ENCODE measurements at places on chromosomes 5 and 9.

- no peak for DNase-seq
These were observed 272.9 kb downstream of the TMEM38B start for GRCh38 chr9:105967248-105967647.

DNA sequence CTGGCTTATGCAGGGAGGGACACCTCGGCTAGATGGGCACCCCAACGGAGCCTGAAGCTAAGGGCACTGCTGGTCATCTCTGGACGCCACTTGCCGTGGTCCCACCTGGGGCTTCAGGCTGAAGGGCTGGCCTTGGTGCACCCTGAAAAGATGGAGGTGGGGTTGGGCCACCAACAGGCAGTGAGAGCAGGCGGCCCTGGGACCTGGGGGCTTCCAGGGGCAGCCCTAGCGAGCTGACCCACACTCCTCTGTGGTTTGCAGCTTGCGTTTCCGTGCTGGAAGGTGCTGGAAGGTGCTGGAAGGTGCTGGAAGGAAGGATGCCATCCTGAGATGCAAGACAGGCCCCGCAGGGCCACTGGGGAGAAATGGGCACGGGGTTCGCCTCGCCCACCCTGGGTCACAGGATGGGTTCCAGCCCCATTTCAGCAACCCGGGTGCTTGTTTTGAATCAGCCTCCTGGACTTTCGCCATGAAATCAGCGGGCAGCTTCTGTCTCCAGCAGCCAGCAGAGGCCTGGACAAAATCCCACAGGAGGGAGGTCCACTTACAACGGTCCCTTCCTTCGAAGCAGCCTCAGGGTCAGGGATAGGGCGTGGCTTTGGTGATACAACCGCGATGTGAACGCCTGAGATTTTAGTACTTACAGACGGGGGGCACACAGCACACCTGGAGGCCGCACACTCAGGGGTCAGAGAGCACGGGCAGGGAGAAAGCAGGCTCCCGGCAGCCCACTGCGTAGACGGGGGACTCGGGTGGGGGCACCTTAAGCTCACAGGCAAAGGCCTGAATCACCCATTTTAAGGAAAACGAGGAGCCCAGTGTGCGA, 303.1 kb upstream of the IRX4 start:
- DNase-seq, result no peak

DNA sequence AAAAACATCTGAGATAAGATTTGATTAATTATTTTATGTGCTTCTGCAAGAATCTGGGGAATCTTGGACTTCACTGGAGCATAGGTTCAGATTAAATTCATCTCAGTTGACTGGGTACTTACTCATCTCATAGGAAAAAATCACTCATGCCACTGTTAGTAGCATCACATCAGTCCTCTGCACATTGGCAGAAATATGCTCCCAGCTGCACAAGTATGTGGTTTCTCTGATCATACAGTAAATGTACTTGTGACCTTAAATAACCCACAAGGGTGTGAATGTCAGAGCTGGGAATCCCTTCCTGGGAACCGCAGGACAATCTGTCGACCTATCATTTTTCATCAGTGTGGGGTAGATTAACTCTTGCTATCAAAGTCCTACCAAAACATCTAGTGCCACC, 203.7 kb upstream of the SLC24A2 start:
- no peak for DNase-seq

DNA sequence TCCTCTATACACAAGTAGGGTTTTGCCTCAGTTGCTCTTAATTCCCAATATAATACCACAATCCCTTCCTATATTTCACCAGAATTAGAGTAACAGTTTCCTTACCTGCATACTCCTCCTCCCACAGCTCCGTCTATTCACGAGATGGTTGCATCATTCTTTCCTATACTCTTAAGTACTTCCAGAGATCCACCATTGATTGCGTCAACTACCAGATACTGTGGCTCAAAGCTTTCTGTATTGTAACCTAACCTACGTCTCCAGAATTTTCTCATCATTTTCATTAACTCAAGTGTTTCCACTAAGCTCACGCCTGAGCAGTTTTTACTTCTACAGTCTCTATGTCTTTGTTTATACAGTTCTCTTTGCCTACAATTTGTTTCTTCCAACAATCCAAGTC, 31.2 kb upstream of the MINAR2 start:
- no peak for DNase-seq

- DNase-seq, result no peak
These were observed 715 bp downstream of the FGF10 start for GRCh38 chr5:44388321-44389089.

DNA sequence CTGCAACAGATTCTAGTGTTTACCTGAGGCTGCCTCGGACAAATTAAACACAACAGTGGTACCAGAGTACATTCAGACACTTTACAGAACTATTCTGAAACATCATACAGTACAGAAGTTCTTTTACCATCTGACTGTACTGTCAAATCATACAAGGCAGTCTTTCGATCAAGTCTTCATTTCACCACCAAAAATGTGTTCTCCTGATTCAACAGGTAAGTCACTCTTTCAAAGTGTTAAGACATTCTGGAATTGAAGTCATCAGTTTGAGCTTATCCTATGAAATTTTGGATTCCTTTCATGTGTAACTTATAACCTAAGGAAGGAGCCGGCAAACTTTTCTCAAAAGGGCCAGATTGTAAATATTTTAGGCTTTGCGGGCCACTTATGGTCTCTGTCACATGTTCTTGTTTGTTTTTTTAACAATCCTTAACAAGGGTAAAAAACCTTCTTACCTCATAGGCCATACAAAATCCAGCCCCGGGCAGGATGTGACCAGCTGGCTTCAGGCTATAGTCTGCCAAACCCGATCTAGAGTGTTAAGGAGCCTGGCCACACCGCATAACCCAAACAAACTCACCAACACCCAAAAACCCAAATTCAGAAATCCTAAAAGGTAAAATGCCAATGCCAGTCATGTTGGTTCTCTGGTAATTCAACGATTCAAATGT, 151.6 kb downstream of the DENND1A start:
- no peak for DNase-seq

GRCh38 chr5:58773744-58774441, 191.0 kb downstream of the RAB3C start:
- no peak for DNase-seq

DNA sequence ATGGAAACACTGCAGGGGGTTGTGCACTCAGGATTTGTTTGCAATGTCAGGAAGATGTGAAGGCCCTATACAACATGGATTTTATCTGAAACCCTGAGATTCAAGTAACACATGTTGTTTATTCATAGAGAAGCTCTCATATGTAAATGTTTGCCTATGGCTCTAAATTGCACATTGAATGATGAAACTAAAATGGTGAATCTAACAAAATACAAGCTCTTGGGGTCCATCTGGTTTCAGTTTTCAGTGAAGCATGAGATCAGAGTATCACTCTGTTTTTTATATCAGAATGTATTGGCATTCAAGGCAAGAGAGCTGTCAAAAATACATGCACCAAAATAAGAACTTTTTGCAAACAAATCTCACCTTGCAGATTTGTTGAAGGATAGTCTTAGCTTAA, 19.6 kb upstream of the FRMD3 start:
- DNase-seq, result no peak

GRCh38 chr5:147397616-147398015, 112.3 kb downstream of the DPYSL3 start:
- DNase-seq, result no peak

DNA sequence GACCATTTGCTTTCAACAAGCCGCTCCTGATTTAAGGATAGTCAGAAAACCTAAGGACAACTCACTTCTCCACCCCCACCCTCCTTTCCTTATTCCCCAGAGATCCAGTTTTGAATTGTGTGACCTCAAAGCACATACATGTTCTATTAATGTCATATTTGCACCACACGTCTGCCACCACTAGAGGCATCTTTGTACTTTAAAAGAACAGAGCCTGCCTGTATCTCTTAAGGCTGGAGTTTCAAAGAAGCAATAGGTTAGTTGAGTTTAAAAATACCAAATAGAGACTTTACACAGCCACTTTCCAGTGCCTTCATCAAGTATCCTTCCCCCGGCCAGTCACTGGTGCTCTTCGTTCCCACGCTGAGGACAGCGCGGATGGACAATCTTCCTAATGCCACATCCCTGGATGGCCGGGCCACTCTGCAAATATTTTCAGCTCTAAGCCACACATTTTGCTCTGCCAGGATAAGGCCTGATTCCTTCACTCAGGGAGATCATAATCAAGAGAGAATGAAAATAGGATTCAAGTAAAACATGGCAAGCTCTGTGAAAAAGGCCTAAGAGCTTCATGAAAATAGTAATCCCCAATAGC, 146.3 kb downstream of the SNCAIP start:
- no peak for DNase-seq

DNA sequence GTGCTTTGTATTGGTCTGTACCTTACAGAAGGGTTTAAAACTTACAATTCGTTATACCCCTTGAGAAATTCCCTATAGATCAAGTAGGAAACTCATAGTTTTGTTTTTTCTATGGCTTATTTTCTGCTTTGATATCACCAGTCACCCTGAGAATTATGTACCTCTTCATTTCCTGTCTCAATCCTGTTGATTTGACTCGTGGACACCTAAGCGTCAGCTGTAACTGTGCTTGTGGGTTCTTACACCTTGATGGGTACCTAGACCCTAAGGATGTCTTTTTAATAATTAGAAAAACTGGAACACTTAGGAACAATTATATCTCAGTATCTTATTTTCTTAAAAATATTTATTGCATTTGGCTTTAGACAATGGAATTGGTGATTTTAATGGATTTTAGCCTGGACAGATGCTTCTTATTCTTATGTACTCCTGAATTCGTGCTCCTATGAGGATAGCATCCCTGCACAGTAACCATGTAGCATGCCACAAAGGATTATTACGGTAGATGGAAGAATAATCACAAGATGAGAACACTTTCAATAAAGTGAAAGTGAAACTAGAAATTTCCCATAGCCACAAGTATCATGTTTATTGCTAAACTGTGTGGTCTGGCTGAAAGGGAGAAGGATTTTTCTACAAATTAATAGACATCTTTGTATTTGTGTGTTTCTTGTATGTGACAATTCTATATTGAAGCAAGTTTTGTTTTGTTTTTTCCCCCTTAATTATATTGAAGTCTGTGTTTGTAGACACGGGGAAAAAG, 1920.3 kb upstream of the WWC1 start:
- DNase-seq, result no peak

- no peak for DNase-seq
These were observed 60.3 kb downstream of the ADAMTS2 start for GRCh38 chr5:179284751-179285631.

GRCh38 chr9:136560586-136560985, 14.7 kb upstream of the NOTCH1 start:
- no peak for DNase-seq

GRCh38 chr5:153711755-153712154, 221.3 kb downstream of the GRIA1 start:
- no peak for DNase-seq

- no peak for DNase-seq
These were observed 244.7 kb downstream of the ICE1 start for GRCh38 chr5:5667136-5667554.

GRCh38 chr5:171601266-171601881, 181.9 kb downstream of the FGF18 start:
- DNase-seq, result no peak

DNA sequence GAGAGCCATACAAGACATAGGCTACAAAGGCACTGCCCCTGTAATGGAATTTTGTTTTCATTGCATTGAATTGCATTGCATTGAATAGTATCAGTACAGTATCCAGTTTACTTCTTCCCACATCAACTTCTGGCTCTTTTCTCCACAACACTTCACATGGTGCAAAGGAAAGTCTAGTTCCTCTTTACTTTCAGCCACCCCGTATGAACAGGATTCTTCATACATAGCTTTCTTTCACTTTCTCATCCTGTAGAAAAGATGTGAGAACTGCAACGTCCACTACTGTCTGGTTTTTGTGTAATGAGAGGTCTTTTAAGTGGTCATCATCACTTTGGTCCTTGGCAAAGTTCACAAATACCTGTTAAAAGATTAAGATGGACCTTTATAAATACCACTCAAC, 20.2 kb downstream of the NIPSNAP3B start:
- DNase-seq, result no peak

GRCh38 chr9:116152941-116153764, 438 bp upstream of the PAPPA start:
- DNase-seq, result no peak

- no peak for DNase-seq
These were observed 186.6 kb downstream of the HINT1 start for GRCh38 chr5:130978475-130978874.

DNA sequence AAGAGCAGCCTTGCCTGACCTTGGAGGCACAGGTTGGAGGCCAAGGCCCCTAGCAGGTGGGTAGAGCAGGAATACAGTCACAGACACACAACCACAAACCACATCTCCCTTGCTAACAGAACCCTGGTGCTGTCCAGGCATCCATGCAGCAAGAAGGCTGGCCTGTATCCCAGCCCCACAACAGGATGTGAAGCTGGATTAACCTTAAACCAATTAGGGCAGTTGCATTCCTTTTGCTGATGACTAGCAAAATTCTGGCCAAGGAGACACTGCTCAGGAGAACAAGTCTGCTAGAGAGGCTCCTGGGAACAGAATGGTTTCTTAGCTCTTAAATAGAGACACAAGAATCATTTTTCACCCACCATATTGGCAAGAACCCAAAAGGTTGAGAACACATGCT, 97.8 kb downstream of the C5orf15 start:
- no peak for DNase-seq

GRCh38 chr5:88886252-88886651, 3.3 kb upstream of the MEF2C start:
- no peak for DNase-seq

DNA sequence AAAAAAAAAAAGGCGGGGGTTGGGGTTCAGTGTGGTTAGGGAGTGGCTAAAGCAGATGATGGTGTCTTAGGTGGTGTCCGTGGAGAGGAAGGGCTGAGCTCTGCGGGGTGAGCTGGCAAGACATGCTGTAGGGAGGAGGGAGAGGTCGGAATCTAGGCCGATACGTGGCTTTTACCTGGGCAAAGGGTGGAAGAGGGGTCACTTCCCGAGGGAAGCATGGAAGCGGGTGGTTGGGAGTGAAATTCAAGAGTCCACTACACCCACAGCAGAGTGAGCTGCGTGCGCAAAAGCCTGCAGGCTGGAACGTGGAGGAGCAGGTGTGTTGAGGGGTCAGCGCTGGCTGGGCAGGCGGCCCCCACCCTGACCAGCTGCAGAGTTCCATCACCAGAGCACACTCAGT, 17.8 kb downstream of the TBC1D9B start:
- no peak for DNase-seq

DNA sequence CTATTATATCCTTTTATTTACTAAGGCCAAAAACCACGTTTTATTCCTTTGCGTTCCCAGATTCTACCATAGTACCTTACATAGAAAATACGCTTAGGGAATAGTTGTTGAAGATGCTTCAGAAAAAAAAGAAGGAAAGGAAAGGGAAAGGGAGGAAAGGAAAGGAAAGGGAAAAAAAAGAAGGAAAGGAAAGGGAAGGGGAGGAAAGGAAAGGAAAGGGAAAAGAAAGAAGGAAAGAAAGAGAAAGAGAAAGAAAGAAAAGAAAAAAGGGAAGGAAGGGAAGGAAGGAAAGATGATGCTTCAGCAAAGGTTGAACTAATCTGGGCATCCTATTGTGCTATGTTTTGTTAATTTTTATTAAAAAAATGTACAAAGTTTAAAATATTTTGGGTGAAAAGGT, 131.5 kb downstream of the GIN1 start:
- no peak for DNase-seq
